Cardiac septum (tissue), 1 donor: ENCODE measurements at places on chromosomes 1 and 21. TPM values are rescaled to one million over a fixed set of nuclear protein-coding genes. Genes with fewer than 3 reads are reported as not detected.

DPT gene
- total RNA-seq: 32.1 TPM

ADCY10 gene
- total RNA-seq: 0.97 TPM

ZP4 gene
- total RNA-seq: not detected

MIS18A gene
- total RNA-seq: 2.6 TPM

CMPK1 gene
- total RNA-seq: 74.9 TPM

XPR1 gene
- 147 TPM for total RNA-seq

RGS2 gene
- 13.5 TPM for total RNA-seq
